ENCODE measurements at places on chromosomes 2 and 18.

GRCh38 chr18:23819001-23819400, 129.7 kb downstream of the LAMA3 start:
- no peak for DNase-seq

DNA sequence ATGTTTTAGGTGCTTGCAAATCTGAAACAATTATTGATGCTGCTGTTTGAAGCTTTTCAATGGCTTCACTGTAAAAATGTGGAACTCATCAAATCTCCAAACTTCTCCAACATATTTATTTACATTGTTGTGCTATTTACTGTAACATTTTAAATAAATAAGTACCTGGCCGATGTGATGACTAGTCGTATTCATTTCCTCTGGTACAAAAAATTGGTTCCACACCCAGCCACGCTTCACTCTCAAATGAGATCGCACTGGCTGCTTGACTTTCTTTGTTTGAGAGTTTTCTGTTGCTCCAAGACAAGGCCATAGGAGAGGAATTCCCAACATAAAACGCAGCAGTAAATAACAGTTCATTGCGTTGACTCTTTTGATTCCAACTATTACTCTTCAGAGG, 32.0 kb downstream of the CDH19 start:
- DNase-seq, result no peak

DNA sequence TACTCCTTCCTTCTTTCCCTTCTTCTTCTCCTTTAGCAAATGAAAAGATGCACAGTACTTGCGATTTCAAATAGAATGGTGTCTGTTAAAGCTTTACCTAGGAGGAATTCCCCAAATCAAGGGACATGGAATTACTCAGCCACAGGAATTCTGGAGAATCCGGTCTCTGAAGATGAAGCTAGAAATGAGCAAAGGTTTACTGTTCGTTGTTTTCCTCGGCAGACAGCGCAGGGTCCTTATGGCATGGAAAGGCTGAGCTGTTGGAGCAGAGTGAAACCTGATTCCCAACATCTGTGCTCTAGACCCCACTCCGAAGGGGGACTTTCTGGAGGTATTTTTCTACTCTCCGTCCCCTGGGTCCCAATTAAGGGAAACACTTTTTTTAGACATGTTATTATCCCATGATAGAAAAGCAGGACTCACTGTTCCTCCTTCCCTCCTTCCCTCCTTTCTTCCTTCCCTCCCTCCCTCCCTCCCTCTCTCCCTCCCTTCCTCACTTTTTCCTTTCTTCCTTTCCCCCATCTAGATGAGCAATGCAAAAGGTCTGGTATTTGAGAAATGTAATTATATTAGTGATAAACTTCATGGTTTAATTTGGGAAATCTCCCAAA, 47.1 kb downstream of the CDCA7 start:
- no peak for DNase-seq

DNA sequence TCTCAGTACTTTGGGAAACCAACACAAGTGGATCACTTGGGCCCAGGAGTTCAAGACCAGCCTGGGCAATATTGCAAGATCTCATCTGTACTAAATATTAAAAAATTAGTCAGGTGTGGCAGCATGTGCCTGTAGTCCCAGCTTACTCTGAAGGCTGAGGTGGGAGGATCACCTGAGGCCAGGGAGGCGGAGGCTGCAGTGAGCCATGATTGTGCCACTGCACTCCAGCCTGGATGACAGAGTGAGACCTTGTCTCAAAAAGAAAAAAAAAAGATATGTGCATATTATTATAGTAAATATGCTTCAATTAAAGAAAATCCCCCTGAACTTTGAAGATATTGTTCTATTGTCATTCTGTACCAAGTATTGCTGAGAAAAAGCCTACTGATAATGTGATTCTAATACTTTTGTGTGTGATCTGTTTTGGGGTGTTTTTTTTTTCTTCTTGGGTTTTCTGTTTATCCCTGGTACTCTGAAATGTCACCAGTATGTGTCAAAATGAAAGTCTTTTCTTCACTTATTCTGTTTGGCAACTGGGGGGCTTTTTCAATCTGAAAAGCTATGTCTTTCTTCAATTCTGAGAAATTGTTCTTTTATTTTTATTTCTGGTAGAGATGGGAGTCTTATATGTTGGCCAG, 13.2 kb downstream of the NEURL3 start:
- DNase-seq, result no peak

DNA sequence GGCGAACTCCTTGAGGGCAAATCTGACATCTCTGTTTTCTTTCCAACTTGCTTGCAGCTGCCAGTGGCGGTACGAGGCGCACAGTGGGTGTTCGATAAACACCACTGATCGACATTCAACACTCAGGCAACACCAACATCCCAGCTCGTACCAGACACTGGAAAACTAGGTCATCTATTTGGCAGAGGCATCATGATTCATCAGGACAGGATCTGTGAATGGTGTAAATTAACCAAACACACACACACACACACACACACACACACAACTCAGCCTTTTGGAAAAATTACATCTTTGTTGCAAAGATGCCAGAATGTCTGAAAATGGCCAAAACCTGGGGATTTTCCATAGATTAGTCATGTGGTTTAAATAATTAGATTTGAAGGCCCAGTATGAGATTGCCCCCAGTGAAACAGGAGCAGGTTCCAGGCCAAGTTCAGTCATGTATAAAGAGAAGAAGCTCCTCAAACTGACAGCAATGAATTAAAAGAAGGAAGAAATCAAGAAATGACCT, 150.5 kb upstream of the NCKAP5 start:
- DNase-seq, result no peak

DNA sequence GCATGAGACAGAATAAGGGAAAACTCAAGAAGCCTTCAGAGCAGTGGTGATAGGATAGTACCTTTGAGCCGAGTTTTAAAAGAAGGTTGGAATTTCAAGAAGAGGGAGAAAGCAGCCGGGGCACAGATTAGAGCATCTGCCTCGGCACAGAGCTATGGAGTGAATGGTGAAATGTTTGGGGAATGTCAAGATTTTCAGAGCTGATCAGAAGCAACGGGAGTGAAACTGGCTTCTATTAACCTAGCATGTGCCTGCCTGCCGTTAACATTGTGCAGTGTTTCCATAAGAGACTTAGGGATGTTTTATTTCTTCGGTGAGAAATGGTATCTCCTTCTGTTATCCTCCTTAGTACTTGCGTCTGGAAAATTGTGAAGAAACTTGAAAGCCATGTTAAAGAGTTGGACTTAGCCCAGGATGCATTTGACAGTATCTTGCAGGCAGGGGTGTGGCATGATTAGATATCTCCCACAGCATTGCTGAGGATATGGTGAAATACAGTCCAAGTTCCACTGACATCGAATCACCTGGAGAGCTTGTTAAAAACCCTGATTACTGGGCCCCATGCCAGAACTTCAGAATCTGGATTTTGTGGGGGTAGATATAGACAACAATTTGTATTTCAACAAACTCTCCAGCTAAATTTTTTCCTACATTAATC, 96.8 kb upstream of the PPP1CB start:
- no peak for DNase-seq

- DNase-seq, result no peak
Measured at GRCh38 chr18:27723168-27723567, 453.8 kb downstream of the CDH2 start.

- DNase-seq, result no peak
Measured at GRCh38 chr2:98454500-98455235, 10.0 kb downstream of the INPP4A start.

DNA sequence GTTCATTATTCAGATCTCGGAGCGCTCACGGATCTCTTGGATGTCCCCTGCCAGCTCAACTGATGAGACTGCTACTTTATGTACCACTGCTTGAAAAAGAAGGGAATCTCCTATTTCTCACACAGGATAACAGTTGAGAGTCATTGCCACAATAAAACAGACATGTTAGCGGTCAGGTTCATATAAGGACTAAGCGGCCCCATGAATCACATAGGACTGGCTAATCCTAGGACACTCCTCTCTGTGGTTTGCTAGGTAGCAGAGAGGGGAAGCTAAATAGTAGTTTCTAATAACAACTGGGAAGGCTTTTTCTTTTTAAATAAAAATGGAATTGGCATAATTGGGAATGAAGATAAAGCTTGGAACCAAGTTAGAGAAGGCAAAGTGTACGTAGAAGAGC, 15.9 kb upstream of the TGFA start:
- no peak for DNase-seq

DNA sequence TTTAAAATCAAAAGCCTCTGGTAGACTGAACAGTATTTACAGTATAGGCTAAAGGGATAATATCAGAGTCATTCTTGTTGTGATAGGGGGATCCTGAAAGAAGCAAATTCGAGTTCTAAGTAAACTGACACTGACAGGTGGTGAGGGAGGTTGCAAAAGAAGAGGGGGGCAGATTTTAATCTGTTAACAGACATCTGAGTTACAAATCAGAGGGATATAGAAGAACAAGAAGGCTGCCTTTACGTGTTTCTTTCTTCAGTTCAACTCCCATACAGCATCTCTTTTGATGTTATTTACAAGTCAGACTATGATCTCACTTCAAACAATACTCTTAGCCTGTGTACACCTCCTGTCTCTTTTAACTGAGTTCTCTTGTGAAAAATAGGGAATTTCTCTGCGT, 16.3 kb upstream of the ITGA4 start:
- DNase-seq, result no peak

DNA sequence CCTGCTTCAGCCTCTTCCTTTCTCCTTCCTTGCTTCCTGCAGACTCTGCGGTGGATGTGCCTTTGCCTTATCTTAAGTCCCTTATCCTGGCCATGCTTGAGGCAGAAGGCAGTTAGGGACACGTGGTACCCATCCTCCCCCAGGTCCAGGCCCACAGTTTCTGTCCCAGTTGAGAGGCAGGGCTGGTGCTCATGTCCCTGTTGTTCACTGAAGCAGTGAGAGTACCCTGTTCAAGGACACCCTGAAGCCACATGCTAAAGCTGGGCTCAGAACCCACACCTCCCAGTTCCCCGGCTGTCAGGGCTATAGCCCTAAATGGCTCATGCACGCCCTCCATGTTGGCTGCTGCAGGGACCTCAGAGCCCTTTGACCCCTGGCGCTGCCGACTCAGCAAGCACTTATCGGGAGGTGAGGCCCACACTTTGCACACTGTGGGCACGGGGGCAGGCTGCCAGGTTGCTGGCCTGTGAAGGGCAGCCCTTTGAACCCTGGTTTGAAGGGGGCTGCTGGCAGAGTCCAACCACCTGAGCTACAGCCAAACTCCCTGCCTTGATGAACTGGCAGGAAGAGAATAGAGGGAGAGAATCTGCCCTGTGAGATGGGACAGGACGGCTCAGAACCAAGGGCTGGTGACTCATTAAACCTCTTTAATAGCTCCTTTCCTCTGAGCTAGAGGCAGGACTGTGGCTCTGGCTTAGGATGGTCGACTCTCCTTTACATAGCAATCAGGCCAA, 6.3 kb downstream of the KHK start:
- DNase-seq, result no peak

DNA sequence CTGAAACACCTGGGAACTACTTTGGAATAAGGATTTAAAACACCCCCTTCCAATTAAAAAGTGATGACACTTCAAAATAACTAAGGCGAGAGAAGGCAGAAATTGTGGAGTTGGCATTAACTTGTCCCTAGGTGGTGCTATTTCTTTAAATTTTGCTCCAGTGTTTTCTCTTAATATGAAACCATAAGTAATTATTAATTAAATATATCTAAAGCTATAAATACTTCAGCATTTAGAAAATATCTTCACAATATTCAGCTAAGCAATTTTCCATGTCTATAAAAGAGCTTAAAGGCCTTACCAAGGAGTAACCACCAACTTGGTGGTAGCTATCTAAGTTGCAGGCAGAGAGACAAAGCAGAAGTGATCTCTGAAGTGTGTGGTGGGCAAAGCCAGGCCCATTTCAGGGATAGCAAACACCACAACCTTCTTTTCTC, 186.8 kb upstream of the PGAP1 start:
- DNase-seq, result no peak

GRCh38 chr2:239184968-239185903, 215.6 kb downstream of the HDAC4 start:
- DNase-seq, result no peak

DNA sequence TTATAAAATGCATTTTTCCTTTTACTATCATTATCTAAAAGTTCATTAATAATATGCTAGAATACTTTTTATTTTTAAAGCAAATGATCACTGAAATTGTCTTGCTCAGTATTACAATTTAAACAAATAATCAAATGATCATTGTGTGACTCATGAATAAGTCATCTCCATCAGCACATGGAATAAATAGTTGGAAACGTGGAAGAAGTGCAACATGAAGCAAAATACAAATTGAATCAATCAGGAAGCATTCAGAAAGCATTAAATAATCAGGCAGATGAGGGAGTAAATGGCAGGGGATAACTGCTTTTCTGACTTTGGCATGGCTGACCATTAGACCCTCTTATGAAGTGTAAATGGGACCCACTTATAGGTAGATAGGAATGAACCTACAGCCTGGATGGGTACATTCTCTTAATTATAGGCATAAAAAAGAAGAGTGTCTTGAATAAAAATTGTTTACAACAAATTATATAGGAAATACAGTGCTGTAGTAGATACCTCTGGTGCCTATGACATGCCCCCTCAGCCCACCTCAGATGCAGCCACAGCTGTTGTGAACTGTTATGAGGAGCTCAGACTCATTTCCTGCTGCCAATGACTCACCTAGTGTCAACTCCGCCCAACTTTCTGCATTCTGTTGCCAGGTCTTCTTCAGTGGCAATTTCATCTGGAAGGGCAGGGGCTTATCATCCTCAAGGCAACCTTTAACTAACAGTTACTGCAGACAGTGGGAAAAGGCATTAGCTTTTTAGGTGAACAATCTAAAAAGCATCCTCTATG, 936.0 kb downstream of the TRIB2 start:
- DNase-seq, result no peak

DNA sequence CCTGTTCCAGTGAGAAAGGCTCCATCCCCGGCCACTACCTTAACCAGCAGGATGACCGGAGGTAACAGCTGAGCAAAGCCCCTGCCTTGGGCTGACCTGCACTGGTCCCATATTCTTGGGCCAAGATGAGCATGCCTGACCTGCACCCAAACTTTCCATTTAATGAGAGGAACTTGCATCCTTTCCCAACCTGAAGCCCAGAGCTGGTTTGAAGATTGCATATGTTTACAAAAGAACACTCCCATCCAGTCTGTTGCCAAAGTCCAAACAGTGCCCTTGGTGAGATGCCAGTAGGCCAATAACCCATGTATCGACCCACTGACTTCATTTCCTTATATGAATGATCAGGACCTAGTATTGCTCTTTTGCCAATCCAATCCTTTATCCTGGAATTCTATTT, 5.5 kb upstream of the NPAS2 start:
- DNase-seq, result no peak

GRCh38 chr2:211457325-211457724, 900.9 kb downstream of the CPS1 start:
- DNase-seq, result no peak

GRCh38 chr2:207698301-207698700, 13.1 kb upstream of the CCNYL1 start:
- DNase-seq, result no peak

Measured in stimulated activated CD8-positive, alpha-beta memory T cell treated with anti-CD3 and anti-CD28 coated beads, Interleukin-4, amount 100 ng/mL, for 4 hours (primary cell).